ENCODE measurements at places on chromosomes 4 and X.

- no peak for DNase-seq
Measured at GRCh38 chrX:115563633-115564162, 2.7 kb downstream of the PLS3 start.

DNA sequence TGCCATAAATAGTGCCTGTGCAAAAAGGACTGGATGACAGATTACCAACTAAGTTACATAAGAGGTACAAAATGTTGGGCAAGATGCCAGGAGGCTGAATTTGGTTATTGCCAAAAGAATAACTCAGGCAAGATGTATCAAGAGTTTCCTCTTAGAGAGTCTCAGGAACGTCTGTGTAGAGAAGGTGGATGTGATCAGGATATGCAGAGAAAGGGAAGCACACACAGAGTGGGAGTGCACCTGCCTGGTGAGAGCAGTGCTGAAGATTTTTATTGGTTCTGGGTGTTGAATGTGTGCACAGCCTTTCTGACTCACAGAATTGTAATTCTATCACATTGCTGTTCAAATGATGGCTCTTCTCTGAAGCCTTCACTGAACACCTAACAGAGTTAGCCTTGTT lies 156.8 kb upstream of the HS3ST1 start:
- no peak for DNase-seq

DNA sequence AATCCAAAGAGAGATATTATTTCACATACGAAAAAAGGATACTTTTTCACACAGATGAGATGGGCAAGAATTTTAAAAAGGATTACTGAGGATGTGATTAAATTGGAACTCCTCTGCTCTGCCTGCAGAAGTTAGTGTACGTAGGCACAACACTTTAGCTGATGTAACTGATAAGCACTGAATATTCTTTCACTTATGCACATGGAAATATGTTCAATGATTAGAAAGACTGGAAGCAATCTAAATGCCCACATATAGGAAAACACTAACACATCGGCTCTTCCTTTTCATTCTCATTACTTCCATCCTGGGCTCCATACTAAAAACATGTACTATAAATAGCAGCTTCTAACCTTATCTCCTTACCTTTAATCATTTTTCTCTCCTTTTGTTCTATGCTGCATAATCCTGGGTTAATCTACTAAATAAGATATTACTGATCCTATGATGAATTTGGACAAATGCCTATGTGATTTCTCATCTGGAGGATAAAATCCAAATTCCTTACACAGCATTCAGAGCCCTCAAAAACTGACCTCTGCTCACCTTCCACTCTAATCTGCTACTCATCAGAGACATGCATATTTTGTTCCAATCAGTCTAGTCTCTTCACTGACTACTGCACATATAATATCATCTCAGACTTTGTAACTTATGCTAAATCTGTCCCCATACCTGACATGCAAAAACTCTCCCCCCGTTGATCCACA lies 197.8 kb downstream of the PDGFC start:
- DNase-seq = no peak

- DNase-seq = no peak
Measured at GRCh38 chr4:80017125-80017854, 55.7 kb downstream of the ANTXR2 start.

DNA sequence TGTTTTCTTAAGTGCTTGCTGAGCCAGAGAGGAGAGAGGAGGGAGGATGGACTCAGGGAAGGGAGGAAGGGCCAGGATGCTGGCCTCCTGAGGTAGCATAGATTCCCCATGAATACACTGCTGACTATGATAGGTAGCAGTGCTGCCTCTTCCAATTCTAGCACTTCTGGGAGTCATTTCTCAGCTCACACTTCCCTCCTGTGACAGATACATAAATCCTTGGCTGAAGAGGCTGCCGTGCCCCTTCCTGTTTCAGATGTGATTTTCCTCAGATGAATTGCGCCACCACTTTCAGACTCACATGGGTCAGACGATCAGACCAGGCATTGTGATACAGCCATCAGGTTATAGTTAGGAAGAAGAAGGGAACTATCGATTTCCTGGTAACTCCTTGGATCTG lies 22.4 kb downstream of the TSC22D3 start:
- DNase-seq = no peak

DNA sequence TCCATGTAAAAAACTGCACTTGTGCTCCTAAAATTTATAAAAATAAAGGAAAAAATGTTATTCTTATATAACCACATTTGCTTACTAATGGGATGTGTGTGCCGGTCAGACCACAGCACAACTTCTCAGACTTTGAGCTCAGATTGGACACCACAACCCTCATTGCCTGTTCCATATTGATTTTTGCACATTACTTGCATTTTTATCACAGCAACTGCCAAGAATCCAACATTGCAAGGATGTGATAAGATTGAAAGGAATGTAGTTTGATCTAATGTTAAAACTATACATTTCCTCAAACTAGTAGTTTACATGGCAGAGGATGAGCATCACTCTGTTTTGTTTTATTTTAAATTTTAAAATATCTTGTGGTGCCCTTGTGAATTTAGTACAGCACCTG lies 227.8 kb downstream of the KDR start:
- DNase-seq = no peak

- no peak for DNase-seq
Measured at GRCh38 chr4:76905521-76905920, 7.6 kb upstream of the SOWAHB start.

DNA sequence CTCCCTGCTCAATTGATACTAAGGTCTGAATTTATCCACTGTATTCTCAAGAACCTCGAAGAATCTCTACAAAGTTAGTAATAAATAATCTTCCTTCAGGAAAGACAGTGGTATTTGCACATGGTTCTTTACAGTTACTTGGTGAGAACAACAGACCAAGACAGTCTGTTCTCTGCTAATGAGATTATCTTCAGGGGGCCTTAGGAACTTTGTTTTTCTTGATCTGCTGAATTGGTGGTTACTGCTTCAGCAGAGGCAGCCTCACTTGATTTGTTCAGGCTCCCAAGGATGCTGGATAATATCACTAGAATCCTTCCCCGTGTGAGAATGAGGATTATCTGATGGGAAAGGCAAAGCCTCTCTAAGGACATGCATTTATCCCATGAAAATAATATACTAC lies 64.8 kb downstream of the CBR4 start:
- DNase-seq = no peak

GRCh38 chrX:55119271-55119670 lies 30.5 kb downstream of the PAGE2 start:
- no peak for DNase-seq

- no peak for DNase-seq
Measured at GRCh38 chr4:81314196-81314896, 99.3 kb upstream of the PRKG2 start.

- DNase-seq = no peak
Measured at GRCh38 chr4:67500373-67500772, 44.9 kb downstream of the CENPC start.

- no peak for DNase-seq
Measured at GRCh38 chr4:173211838-173212237, 43.2 kb downstream of the GALNT7 start.

GRCh38 chr4:62263454-62263853 lies 1063.3 kb downstream of the ADGRL3 start:
- DNase-seq = no peak

GRCh38 chr4:158860856-158861255 lies 92.0 kb downstream of the FNIP2 start:
- no peak for DNase-seq

DNA sequence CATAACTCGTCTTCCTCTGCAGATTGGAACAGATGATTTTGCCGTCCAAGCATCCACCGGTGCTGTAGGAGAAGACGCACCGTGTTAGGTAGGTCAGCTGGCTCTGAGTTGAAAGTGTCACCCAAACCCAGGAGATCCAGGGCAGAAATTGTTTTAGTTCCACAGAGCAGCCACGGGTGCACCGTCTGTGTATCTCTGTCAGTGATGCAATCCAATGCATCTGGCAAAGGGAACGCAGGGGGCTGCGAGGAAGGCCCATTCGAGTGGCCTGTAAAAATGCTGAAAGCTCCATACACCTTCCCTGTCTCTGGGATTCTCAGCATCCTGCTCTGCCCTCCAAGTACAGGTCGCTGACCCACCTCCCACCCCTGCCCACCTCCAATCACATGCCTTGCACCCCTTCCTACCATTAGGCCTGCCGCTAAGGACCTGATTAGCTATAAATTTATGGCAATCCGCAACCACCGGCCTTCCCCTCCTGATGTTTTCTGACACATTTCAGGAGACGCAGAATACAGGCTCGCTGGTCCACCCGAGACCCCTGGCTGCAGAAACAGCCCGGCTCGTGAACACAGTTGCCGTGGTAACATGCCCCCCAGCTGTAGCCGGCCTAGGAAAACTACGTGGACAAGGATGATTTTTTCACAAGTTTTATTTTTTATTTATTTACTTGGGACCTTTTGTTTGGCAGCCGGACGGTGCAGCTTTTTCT lies 39.7 kb upstream of the SHOX start:
- no peak for DNase-seq

Data from T-helper 17 cell (primary cell).